Ascending aorta (tissue), 2 donors: ENCODE measurements at places on chromosomes 3 and 15. TPM values are rescaled to one million over a fixed set of nuclear protein-coding genes. Genes with fewer than 3 reads are reported as not detected.

DNA sequence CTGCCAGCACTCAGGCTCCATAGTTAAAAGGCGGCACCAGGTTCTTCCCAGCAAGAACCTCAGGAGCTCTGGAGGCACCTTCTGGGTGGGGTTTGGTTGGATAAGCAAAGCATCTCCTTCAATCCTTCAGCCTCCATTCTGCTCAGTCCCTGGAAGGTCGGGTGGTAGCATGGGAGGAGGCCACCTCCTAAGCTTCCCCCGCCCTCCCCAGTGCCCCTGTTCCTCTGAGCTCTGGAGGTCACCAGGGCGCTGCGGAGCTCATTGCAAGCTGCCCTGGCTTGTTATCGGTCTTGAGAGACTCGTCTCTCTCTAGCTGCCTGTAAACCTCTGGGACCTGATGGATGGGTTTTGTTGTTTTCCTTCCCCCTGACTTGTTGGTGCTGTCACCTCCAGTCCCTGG, 124.8 kb downstream of the RPLP1 start:
- no peak for DNase-seq
- no peaks in the 10 kb centered on the region for H3K36me3 ChIP-seq
- H3K27ac ChIP-seq, result no peak overlapping the region
- no peak overlapping the region for H3K4me3 ChIP-seq

- H3K36me3 ChIP-seq, result peaks cover under 1% of the 10 kb centered on the region
- H3K27me3 ChIP-seq, result no peaks in the 10 kb centered on the region
- H3K4me3 ChIP-seq, result no peak overlapping the region
- DNase-seq, result no peak
These were observed 5.8 kb downstream of the TPRA1 start for GRCh38 chr3:127584734-127585133.

DNA sequence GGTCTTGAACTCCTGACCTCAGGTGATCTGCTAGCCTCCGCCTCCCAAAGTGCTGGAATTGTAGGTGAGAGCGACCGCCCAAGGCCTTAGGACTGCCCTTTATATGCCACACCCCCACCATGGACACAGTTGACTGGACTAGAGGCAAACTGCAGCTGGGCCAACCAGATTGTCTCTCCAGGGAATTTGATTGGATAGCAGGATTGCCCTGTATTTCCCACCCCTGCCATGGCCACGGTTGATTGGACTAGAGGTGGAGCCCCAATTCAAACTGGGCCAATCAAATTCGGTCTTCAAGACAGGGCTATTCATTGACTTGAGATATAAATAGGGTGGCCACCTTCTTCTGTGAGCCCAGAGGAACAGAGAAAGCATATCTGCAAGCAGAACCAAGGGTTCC, 6.9 kb upstream of the CLPX start:
- no peak overlapping the region for H3K4me3 ChIP-seq
- H3K27ac ChIP-seq, result no peak overlapping the region
- DNase-seq, result no peak
- H3K27me3 ChIP-seq, result no peaks in the 10 kb centered on the region
- no peaks in the 10 kb centered on the region for H3K36me3 ChIP-seq
- H3K4me1 ChIP-seq, result no peaks in the 10 kb centered on the region

DNA sequence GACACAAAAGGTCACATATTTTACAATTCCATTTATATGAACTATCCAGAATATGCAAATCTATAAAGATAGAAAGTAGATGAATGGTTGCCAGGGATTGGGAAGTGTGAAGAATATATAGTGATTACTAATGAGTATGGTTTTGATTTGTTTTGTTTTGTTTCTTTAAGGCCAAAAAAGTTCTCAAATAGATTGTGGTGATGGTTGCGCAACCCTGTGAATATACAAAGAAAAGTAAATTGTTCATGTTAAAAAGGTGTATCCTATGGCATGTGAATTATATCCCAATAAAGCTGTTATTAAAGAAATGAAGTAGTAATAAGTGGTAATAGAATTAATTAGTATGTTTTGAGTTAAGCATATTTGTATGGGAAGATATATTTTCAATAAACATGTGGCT, 431.8 kb upstream of the CNTN4 start:
- H3K36me3 ChIP-seq, result no peaks in the 10 kb centered on the region
- no peak for DNase-seq
- H3K4me3 ChIP-seq, result no peak overlapping the region
- H3K4me1 ChIP-seq, result no peaks in the 10 kb centered on the region
- H3K27ac ChIP-seq, result no peak overlapping the region

DNA sequence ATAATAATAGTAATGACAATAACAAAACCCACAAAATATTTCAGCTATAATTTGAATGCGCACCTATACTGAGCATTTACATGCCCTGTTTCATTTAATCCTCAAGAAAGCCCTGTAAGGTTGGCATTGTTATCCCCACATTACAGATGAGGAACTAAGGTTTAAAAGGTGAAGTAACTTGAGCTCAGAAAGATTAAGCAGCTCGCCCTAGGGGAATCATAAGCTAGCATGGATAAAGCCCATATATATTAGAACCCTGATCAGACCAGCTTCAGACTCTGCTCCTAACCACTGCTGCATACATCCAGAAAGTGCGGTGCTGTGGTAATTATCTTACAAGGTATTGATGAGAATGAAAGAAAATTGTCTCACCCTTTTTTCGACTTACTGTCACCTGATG, 141.1 kb upstream of the CGNL1 start:
- DNase-seq, result no peak
- peaks cover 27% of the 10 kb centered on the region for H3K36me3 ChIP-seq
- no peak overlapping the region for H3K27ac ChIP-seq

DNA sequence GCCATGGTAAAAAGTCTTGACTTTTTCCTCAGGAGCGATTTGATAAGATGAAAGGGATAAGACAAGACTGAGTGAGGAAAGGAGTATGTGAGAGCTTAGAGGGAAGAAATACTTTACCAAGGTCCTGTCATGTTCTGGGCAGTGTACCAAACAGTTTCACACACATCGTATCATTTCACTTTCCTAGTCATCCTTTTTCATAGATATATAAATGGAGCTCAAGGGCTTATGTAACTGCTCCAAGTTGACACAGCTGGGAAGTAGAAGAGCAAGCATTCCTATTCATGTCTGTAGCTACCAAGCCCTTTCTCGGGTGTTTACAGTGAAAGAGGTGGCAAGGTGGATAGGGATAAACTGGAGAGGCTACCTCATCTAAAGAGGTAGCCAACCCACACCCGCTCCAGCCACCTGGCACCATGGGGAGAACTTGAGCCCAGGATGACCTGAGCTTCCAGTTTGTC, 57.4 kb downstream of the MRPS25 start:
- no peak overlapping the region for H3K4me3 ChIP-seq
- H3K27me3 ChIP-seq, result no peaks in the 10 kb centered on the region
- H3K36me3 ChIP-seq, result peaks cover 11% of the 10 kb centered on the region
- no peak for DNase-seq
- no peak overlapping the region for H3K27ac ChIP-seq
- H3K4me1 ChIP-seq, result no peaks in the 10 kb centered on the region

DNA sequence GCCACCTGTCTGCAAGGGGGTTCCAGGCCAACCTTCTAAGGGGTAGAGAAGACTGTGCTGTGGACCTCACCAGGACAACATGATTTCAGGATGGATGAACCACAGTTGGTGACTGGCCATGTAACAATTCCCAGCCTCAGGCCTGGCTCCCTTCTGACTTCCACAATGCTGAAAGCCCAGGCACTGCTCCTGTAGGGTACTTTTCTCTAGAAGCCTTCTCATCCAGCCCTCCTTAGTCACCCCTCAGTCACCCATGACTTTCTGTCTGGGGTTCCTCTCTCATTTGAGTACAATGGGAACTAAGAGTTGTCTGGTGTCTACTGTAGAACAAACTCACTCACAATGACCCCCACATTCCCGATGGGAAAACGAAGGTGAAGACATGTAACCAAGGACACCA, 8.6 kb downstream of the ALS2CL start:
- H3K36me3 ChIP-seq, result peaks cover 28% of the 10 kb centered on the region
- H3K27ac ChIP-seq, result no peak overlapping the region
- no peak overlapping the region for H3K4me3 ChIP-seq
- no peaks in the 10 kb centered on the region for H3K4me1 ChIP-seq

DNA sequence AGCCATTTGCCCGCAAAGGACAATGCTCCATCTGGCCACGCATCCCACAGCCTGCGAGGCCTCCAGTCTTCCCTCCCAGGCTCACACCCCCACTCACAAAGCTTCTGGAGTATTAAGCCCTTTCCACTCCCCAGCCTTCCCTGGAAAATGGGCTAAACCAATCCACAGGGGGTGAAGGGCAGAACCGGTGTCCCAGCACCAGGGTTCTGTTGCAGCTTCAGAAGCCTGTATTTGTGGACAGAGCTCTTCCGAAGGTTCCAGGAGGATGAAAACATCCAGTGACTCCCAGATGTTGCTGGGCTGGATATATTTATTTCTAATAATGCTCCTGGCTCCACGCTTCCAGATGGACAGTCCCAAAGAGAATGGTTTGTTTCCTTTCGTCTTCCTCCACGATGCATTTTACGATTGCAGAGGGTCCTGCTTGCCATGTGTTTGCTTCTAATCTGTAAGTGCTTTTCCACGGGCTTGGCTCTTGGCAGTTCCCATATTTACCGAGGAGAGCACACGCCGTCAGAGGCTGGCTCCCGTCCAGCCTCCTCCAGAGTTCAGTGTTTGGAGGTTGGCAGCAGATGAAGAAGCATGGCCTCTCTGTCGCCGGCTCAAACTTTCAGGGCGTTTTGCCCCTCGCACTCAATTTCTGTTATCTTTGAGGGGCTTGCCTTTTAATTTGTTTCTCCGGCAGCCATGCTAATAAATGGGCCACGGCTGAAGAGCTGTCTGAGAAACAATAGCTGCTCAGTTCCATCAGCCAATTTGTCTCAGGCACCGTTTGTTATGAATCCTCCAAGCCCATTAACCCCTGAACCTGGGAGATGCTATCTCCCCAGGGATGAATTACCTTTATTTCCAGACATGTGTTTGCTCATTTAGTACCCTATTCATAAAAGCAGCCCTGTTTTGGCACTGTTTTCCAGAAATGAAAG, 367.9 kb upstream of the PROK2 start:
- peaks cover 27% of the 10 kb centered on the region for H3K4me1 ChIP-seq
- no peaks in the 10 kb centered on the region for H3K27me3 ChIP-seq
- H3K4me3 ChIP-seq, result peak overlapping the region; percentile 44
- no peak for DNase-seq
- no peak overlapping the region for H3K27ac ChIP-seq

- peaks cover 3% of the 10 kb centered on the region for H3K4me1 ChIP-seq
- H3K36me3 ChIP-seq, result no peaks in the 10 kb centered on the region
- H3K27me3 ChIP-seq, result no peaks in the 10 kb centered on the region
- no peak for DNase-seq
These were observed 64.2 kb upstream of the FNDC3B start for GRCh38 chr3:171974986-171975837.

DNA sequence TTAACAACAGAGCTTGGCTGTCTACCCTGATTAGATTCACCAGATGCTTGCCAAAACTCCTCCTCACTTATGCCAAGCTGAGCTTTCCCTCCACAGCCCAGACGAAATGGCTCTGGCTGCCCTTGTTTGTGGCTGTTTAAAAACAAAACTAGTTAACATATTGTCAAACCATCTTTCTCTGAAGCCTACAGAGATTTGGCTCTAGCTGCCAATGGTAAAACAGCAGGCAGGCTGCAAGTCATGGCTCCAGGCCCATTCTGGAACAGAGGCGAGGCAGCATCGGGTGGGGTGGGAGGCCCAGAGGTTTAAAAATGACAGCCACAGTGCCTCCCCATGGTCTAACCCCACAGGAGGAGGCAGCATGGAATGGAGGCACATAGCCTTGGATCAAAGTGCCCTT, 75.9 kb downstream of the SCN5A start:
- no peaks in the 10 kb centered on the region for H3K4me1 ChIP-seq
- no peaks in the 10 kb centered on the region for H3K36me3 ChIP-seq
- no peak overlapping the region for H3K4me3 ChIP-seq

GRCh38 chr3:117054556-117054955, 345.0 kb downstream of the TUSC7 start:
- no peaks in the 10 kb centered on the region for H3K4me1 ChIP-seq
- no peaks in the 10 kb centered on the region for H3K36me3 ChIP-seq
- no peak for DNase-seq
- H3K4me3 ChIP-seq, result no peak overlapping the region
- H3K27me3 ChIP-seq, result no peaks in the 10 kb centered on the region

- H3K4me1 ChIP-seq, result no peaks in the 10 kb centered on the region
- no peak for DNase-seq
- no peak overlapping the region for H3K27ac ChIP-seq
- H3K4me3 ChIP-seq, result no peak overlapping the region
These were observed 96.5 kb downstream of the TGFBR2 start for GRCh38 chr3:30702828-30703397.

- H3K36me3 ChIP-seq, result no peaks in the 10 kb centered on the region
- H3K27me3 ChIP-seq, result no peaks in the 10 kb centered on the region
- DNase-seq, result no peak
- H3K27ac ChIP-seq, result no peak overlapping the region
- no peak overlapping the region for H3K4me3 ChIP-seq
These were observed 304.4 kb downstream of the FGF12 start for GRCh38 chr3:192422997-192423342.

GRCh38 chr15:40246496-40247280, 7.8 kb downstream of the PAK6 start:
- DNase-seq, result no peak
- H3K27ac ChIP-seq, result no peak overlapping the region
- no peaks in the 10 kb centered on the region for H3K27me3 ChIP-seq

DNA sequence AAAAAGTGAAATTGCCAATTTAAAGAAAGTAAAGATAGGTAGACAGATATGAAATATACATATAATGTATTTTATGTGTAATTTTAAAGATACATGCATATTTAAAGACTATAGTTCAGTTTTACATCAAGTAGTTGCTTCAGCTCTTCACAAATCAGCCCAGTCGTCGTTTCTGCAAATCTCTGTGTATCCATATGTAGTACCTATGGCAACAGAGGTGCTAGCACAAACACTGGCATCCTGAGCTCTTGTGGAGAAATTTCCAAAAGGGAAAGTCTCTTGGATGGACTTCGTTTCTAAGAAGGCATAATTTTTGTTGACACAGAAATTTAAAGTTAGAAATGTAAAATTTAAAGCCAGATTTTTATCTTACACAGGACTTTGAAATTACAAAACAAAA, 1284.7 kb downstream of the ROBO1 start:
- no peak for DNase-seq
- no peaks in the 10 kb centered on the region for H3K4me1 ChIP-seq
- H3K36me3 ChIP-seq, result no peaks in the 10 kb centered on the region

DNA sequence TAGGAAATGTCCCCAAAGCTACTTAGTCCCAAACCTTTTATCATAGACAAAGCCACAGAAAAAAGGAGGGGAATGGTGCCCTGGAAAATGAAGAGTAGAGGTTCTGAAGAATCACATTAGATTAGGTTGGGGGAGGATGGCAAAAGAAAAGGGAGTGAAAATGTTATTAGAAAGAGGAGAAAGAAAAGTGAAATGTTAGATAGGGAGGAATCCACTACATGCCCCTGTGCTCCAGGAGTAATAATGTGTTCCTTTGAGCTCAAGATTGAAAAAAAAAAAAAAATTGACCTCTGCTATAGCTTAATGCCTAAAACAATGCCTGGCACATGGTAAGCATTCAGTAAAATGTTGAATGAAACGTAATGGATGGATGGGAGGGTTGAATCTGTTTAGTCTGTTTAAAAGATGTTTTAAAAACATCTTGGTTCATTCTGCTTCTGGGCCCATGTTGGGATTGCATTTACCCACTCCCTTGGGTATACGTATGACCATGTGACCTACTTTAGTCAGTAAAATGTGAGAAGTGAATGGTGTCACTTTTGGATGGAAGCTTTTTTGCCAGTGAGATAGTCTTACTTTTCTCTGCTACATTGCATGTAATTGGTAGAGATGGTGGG, 19.0 kb downstream of the MAPK6 start:
- H3K27me3 ChIP-seq, result no peaks in the 10 kb centered on the region
- H3K4me1 ChIP-seq, result peaks cover 11% of the 10 kb centered on the region
- no peak for DNase-seq
- H3K36me3 ChIP-seq, result no peaks in the 10 kb centered on the region
- H3K4me3 ChIP-seq, result no peak overlapping the region

The PRR20G gene
- total RNA-seq, result not detected

The HESX1 gene
- not detected for total RNA-seq

The ST8SIA2 gene
- total RNA-seq, result not detected

The THRB gene
- 24.7 TPM for total RNA-seq

The PAK6 gene
- not detected for total RNA-seq

The ZNF35 gene
- total RNA-seq, result 4.8 TPM

The GRK7 gene
- not detected for total RNA-seq
